ENCODE measurements at places on chromosomes 13 and 19. TPM values are rescaled to one million over a fixed set of nuclear protein-coding genes. Genes with fewer than 3 reads are reported as not detected.

Gene CA11
- total RNA-seq = 10.5 TPM

DNA sequence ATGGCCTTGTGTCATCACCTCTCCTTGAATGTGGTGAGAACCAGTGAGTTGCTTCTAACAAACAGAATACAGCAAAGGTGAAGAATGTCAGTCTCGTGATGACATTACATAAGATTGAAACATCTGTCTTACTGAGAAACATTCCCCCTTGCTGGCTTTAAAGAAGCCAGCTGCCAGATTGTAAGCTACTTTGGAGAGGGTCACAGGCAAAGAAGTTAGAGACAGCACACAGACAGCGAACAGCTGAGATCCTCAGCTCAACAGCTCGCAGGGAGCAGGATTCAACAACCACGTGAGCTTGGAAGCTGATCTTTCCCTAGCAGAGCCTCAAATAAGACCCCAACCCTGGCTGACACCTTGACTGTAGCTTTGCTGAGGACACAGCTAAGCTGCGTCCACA is 367.9 kb downstream of the LIG4 start:
- no peak for DNase-seq

GRCh38 chr19:5627395-5627904 is 4.6 kb downstream of the SAFB start:
- peak; percentile 76 for DNase-seq

Gene GPC5
- 2.5 TPM for total RNA-seq

- no peak for DNase-seq
Observed at GRCh38 chr19:10852098-10852800, 4.0 kb downstream of the C19orf38 start.

GRCh38 chr19:4016486-4016885 is 8.9 kb downstream of the PIAS4 start:
- no peak for DNase-seq

- peak; percentile 90 for DNase-seq
Observed at GRCh38 chr19:23914402-23915286, at the start of gene ZNF726. Gene ZNF726, plus strand, starts transcription at chr19:23914886. Its CDS starts 109 bp downstream, at chr19:23914995.

DNA sequence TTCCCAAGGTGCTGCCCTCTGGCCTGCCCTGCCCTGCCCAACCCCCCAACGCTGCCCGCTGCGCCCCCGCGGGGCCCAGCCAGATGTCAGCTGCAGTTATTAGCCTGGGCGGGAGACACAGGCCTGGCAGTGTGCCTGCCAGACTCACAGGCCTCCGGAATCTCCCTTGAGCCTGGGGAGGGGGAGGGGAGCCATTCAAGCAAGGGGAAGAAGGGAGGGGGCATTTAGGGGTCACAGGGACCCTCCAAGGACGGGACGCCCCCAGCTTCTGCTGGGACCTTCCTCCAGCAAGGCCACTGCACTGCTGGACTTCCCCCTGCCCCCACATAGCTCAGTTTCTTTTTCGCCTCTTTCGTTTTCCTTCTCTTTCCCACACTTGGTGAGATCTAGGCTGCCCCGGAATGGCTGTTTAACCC is 2.6 kb upstream of the JUNB start:
- DNase-seq = peak; percentile 90

GRCh38 chr13:101584331-101584730 is 131.9 kb downstream of the ITGBL1 start:
- DNase-seq = no peak

Gene SERPINE3
- 0.31 TPM for total RNA-seq

DNA sequence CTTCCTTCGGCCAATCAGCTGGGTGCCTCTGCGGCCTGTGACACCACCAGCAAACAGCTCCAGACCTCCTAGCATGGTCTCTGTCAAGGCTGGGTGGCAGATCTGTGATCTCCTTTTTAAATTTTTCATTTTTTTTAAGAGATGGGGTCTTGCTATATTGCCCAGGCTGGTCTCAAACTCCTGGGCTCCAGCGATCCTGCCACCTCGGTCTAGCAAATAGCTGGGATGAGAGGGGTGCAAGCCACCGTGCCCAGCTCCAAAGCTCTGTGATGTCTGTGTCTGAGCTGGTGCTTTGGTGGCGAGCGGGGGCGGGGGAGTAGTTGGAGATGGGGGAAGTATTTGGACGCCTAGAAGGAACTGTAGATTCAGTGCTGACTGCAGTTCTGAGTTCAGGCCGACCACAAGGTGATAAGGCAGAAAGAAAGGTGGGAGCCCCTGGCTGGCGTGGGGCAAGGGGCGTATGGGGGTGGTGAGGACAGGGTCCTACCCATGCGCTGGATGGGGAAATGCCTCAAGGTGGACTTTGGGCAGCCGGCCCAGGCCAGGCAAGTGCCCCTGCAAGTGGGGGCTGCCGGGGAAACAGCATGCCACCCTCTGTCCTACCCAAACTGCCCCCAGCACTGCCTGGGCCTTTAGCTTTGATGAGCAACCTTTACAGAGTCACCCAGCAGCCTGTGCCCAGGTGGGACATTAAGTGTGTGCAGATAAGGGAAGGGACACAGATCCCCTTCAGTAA is 5.5 kb downstream of the DPP9 start:
- no peak for DNase-seq

Gene TNNI3
- not detected for total RNA-seq

Gene PDE4A
- 11.0 TPM for total RNA-seq

DNA sequence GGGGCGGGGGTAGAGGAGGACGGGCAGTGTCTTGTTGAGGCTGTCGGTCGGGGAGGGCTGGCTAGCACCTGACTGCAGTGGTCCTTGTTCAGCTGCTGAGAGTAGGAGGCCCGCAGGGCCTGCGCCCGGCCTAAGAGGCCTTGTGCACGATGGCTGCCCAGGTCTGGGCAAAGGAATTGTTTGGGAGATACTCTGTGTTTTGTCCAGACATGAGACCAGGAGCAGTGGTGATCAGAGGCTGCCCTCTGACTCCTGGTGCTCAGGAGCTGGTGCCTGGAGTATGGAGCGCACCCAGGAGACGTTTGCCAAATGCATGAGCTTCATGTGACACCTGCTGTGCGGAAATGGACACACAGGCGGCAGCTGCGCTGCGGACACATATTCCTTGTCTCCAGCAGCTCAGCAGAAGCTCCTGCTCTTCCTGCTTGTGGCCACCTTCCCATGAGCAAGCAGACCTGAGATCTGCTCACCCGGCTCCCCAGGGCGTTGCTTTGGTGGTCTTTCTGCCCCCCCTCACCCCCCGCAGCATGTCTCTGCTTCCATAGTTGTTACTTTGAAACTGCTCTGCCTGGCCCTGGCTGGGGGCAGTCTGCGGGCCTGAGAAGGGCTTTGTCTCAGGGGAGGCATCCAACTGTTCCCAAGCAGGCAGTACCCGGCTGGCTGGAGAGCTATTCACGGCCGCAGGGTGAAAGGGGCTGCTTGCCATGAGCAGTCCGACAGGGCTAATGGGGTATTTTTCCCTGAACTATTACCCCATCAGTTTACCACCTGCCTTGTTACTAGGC is 163.9 kb downstream of the TEX29 start:
- peak; percentile 33 for DNase-seq

DNA sequence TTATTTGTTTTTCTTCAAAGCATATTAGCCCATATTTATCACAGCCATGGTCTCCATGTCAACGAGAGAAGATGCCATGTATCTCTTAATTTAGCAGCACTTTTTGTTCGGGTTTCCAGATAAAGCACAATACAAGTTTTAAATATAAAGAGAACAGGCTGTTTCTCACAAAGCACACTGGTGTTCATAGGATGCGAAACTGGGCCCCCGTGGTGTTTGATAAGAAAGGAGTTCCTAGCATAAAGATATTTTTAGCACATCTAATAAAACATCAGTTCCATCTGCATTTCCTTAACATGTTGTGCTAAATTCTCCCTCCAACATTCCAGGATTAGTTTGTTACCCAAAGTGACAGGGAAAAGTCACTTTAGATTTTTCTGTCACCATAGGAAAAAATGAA is 72.4 kb upstream of the EDNRB start:
- no peak for DNase-seq

Gene PGLYRP2
- total RNA-seq = not detected

- DNase-seq = no peak
Observed at GRCh38 chr13:109816112-109816807, 29.9 kb upstream of the IRS2 start.

- DNase-seq = no peak
Observed at GRCh38 chr13:30968846-30969245, 36.4 kb downstream of the TEX26 start.

GRCh38 chr19:28482221-28482620 is 730.7 kb downstream of the UQCRFS1 start:
- no peak for DNase-seq

Gene GRIK5
- total RNA-seq = 9.2 TPM

- no peak for DNase-seq
Observed at GRCh38 chr13:36713887-36714286, 40.1 kb downstream of the SERTM1 start.

GRCh38 chr19:33472691-33473652 is 48.6 kb downstream of the PEPD start:
- peak; percentile 42 for DNase-seq

GRCh38 chr13:98743377-98743776 is 9.1 kb downstream of the SLC15A1 start:
- DNase-seq = no peak

DNA sequence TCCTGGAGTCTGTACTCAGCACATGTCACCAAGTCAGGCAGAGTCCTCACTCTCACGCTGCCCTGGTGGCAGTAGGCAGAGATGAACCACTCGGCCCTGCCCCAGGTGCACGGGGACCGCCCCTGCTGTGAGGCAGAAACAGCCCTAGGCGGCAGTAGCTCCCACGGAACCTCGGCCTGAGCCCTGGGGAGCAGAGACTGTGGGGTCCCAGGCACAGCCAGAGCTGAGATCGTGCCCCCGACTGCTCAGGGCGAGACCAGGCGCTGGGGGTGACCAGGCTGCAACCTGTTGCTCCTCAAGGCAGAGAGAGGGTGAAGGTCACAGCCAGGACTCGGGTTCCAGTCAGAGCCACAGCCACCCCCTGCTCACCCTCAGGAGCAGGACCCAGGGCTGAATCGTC is 34.9 kb downstream of the AP1M1 start:
- peak; percentile 53 for DNase-seq

DNA sequence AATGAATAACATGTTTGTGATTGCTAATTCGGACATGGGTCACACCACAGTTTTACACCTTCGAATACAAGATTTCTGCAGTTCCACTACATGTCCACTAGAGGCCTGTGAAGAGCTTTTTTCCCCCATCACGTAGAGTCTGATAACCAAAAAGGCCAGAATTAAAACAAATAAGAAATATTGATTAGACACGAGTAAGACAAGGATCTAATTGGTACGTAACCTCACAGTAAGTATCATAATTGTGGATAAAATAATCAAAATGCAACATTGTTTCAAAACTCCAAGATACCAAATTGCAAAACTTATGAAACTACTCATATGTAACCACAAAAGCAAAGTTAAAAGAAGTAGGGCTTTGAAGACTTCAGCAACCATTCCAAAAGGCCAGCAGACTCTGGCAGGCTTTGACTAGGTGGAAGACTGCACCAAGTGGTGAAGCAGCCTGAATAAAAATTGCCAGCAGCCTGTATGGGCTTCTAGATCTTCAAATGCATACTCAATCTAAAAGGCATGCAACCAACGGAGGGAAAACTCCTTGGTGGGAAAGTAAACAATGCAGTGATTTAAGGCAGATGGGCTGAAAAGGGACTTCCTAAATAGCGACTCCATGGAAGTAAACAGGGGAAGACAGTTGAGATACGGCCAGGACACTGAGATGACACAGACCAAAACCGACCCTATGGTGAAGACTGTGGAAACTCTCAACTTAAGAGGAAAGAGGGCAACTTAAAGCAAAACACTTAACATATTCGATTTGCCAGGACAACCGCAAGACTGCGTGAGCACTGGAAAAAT is 56.7 kb downstream of the STARD13 start:
- DNase-seq = no peak

DNA sequence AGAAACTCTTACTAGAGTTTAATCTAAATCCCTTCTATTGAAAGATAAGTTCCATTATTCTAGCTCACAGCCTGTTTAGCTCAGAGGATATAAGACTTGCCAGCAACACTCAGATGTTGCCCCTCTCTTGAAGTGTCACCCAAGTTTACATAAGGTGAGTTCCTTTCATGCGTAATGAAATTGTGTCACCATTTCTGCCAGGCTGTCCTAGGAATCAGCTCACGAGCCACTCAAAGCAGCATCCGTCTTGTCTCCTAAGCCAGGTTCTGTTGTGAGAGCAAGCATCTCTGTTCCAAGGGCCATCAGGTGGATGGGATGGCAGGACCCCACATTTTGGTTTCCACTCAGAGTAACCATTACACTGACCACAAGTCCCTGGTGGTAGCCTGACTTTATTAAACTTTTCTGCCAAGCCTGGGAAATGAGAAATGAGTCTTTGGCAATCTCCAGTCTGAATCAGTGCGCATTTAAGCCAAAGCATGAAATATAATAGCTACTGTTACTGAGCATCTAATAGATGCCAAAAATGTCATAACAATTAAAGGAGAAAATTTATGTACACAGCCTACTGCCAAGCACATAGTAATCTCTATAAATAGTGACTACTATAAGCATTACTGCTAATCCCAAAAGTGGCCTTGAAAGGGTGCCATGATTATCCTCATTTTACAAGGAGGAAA is 179.6 kb upstream of the MIR17HG start:
- no peak for DNase-seq

Gene FFAR1
- total RNA-seq = not detected

DNA sequence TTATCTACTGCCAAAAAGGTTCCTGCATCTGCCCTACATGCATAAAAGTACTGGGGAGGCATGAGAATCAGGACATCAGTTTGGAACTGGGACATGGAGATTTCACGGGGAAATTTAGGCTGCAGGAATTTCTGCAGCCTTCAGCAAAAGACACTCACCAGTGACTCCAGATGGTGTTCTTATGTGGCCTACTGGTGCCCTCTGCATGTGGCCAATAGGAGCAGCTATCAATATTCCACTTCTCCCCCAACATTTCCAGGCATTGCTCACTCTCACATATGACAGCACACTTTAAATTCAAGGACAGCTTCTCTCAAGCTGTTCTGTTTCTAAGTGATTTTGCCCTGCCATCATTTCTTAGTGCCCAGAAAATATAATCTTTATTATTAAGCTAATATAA is 570.5 kb upstream of the ARGLU1 start:
- no peak for DNase-seq

- DNase-seq = no peak
Observed at GRCh38 chr19:5395556-5395955, 54.9 kb upstream of the PTPRS start.

Gene METTL21C
- not detected for total RNA-seq

Gene C19orf85
- total RNA-seq = not detected

DNA sequence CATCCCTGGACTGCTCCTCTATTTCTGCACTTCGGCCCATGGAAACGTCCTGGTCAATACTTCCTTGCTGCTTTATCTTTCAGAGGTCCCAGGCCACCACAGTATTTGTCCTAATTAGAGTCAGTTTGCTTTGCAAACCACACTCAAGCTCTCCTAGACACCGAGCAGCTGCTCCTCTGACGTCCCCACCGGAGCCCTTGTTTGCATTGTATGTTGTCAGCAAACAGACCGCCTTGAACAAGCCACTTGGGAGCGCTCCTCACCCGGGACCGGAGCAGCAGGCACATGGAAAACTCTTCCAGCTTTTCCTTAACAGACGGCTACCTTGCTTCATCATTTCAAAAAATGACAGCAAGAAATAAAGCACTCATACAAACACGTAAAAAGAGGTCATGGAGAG is 51.5 kb upstream of the GTF3A start:
- no peak for DNase-seq
